ENCODE measurements at places on chromosomes 6 and 20.

DNA sequence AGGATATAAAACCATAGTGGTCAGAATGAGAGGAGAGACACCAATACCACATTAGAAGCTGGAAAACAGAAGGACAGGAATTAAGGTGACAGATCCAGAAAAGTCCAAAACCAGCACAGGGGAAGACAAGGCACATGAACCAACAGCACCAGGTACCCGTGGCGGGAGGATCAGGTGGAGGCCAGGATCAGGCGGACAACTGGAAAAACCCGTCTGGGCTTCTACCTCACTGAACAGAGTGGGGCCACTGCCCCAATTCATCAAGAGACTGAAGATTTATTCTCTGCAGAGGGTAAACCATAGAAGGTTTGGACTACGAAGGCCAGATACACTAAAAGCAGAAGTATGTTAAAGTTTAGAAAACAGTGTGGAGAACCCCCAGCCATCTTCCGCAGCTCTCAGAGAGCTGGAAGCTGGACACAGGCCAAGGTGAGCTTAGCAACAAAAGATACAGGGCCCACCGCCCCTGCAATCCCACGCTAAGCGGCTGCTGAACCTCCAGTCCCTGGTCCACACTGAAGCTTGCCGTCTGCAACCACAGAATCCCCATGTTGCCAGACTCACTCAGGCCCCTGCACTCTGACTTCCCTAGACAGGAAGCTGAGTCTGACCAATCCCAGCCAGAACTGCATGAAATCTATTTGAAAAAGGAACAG lies 29.9 kb downstream of the ABHD12 start:
- DNase-seq = no peak

DNA sequence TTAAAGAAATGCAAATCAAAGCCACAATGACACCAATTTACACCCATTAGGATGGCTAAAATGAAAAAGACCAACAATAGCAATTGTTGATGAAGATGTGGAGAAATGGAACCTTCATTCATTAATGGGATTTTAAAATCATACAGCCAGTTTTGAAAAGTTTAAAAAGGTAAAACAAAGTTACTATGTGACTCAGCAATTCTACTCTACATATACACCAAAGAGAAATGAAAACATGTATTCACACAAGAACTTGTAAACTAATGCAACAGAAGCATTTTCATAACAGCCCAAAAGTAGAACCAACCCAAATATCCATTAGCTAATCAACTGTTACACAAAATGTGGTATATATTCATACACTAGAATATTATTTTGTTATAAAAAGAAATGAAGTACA lies 75.7 kb downstream of the PDSS2 start:
- DNase-seq = no peak

GRCh38 chr20:46523696-46524328 lies 10.5 kb upstream of the ZNF334 start:
- peak; percentile 67 for DNase-seq

- DNase-seq = no peak
Measured at GRCh38 chr6:95318137-95318536, 259.2 kb upstream of the MANEA start.

DNA sequence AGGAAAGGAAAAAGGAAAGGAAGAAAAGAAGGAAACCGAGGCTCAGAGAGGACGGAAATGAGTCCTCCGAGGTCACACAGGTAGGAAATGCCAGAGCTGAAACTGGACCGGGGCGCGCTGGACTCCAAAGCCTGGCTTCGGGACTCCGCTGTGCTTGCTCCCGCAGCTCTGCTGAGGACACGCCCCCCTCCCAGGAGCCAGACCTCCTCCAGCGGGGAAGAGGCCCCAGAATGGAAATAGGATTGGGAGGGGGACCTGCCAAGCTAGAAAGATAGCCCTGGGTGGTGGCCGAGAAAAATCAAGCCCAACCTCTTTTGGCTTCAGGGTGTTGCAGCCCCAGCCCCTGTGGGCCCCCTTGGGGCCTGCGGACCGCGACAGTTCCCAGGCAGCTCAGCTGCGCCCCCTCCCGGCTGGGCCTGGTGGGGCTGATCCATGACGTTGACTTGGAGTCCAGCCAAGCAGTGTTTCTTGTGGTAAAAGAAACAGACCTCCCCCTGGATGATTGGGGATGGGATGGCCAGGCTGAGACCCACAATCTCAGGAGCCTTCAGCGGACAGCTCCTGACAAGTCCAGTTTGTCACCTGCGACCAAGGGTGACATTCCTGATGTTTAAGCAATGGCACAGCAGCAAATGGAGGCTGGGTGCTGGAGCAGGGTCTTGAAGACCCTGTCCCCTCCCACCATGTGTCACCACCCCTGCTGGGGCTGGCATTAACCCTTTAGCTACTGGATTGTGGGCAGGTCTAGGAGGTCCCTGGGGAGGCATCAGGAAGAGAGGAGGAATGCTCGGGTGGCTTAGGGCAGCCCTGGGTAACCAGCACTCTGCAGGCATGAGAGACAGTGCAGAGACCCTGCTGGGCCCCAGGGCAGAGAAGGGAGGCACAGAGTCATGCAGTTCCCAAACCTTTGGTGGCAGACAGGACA lies 55.4 kb downstream of the RIPOR3 start:
- peak; percentile 93 for DNase-seq

GRCh38 chr6:108714101-108714765 lies 134.0 kb upstream of the ARMC2 start:
- DNase-seq = no peak

DNA sequence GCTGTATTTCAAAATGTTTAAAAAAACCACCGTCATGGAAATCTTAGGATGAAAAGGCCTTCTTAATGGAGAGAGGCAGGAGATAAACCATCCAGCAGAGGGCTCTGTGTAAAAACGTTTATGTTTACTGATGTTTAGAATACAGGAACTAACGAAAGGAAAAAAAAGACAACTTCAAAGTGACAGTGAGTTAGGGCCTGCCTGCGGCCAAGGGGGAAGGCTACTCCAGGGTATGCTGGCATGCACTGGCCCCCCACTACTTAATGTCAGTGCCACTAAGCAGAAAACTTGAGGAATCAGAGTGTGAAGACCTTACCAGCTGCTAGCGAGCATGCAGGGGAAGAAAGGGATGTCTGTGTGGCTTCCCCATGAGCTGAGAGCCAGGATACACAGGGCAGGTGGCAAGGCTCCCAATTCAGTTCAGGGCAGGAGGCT lies 47.7 kb downstream of the AKAP7 start:
- DNase-seq = peak; percentile 82

DNA sequence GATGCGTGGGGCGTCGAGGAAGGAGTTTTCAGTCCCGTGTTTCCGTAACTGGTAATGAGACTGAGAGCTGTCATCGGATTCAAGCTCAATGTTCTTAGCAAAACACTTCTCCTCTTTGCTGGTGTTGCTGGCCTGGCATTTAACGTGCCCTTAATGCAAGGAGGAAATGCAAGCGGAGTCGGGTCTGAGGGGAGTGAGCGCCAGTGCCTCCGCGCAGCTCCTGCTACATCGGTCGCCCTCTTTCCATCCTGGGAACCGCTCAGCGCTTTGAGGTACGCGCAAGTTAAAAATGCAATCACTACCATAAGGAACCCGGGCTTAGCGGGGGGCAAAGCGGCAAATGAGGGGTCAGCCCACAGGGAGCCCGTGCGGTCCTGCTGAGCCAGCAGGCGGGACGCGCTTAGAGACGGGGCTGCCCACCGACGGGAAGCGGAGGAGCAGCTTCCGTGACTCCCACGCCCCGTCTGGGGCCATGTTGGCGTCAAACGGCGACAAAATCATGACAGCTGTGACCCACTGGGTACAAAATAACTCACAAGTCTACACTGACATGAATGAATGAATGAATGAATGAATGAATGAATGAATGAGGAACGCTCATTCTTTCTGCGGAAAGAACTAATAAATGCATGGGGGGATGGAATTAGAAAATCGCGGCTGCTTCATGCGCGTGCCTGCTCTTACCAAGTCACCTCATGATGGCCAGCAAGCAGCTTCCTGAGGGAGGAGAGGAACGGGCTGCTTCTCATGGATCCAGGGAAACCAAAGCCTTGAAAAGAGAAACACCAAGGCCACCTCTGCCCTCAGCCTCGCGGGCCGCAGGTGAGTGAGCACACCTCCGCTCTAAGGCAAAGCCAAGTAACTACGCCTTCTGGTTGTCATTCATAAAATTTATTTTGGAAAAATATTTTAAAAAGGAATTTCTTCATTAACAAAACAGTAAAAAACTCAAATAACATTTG lies 9.3 kb downstream of the DLL1 start:
- DNase-seq = no peak

- no peak for DNase-seq
Measured at GRCh38 chr6:34106421-34106820, 39.5 kb downstream of the GRM4 start.

GRCh38 chr6:55652429-55652828 lies 73.4 kb upstream of the HMGCLL1 start:
- DNase-seq = no peak

DNA sequence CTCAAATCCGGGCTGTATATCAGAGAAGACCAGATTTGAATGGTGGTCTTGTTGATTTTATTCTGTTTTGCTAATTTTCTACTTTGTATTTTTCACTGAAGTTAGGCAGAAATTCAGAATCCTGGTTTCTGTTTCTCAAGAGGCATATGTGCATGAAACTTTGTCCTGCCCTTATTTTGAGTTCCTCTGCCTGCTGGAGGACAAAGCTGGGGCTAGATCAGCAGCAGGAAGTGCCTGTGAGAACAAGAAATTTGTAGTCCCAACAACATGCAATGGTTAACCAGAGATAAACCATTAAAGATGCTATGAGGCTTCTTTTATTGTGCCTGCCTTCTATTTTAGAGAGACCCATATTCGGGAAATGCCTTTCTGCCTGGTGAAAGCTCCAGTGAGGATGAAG lies 37.1 kb downstream of the BEND6 start:
- DNase-seq = no peak

DNA sequence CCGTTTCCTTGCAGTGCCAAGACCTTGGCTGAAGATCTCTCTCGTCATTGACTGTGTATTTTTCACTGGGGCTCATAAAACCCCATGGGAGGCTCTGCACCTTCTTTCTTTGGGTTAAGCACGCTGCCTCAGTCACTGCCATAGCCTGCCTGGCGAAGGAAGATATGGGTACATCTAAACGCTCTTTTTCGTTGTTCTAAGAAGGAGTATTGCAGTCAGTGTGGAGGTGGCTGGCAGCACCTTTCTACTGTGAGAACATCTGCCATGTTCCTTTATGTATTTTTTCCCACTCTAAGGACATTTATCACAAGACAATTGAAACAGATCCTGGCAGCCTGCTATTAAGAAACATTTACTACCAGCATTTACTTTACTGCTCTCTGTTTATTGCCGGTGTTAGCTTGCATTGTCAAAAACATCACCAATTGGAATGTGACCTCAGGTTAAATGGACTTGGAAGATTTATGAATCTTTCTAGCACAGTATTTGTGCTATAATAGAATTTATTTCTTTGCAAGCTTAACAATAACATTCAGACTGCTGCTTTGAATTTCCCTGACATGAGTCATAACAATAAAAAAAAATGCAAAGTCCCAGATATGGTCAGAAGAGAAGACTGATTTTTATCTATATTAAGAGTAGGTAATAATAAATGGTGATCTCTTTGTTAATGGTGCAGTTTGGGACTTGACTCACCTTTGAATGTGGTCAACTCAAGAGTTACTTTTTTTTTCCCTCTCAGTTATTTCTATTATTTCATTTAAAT lies 62.2 kb upstream of the CLDN20 start:
- no peak for DNase-seq

GRCh38 chr20:20448881-20449280 lies 81.0 kb downstream of the INSM1 start:
- no peak for DNase-seq

- no peak for DNase-seq
Measured at GRCh38 chr20:3209946-3210317, 634 bp downstream of the ITPA start.

DNA sequence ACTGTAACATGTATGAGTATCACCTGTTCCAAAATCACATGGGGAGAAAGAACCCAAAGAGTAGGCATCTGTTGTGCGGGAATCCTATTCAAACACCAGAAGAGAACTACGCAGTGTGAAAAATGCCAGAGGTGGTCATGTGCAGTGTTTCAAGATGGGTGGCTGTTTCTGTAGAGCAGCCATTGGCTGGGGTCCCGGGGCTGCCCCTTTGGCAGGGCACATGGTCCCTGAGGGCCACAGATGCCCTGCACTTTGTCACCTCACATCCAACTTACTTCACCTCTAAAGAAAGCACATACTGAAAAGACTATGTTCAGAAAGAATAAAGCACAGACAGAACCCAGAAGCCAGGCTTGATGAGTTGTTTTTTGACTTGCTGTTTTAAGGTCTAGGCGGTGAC lies 12.3 kb downstream of the MTCH1 start:
- no peak for DNase-seq

DNA sequence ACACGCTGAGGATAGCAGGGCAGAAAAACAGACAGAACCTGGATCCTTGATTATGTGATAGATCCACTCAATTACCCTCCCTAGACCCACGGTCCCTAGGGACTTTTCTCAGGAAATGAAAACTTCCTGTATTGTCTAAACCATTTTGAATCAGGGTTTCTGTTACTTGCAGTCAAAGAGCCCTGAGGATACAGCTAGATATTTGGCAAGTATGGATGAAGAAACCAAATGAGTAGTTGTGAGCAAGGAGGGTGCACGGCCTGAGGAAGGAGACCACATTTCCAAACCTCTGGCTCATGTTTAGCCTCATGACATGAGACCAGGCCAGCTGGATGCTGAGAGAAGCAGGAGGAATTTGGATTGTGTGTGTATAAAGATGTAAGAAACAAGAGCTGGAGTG lies 91.6 kb downstream of the MRPL14 start:
- DNase-seq = no peak

GRCh38 chr6:105994118-105994590 lies 92.0 kb upstream of the PRDM1 start:
- DNase-seq = peak; percentile 62

DNA sequence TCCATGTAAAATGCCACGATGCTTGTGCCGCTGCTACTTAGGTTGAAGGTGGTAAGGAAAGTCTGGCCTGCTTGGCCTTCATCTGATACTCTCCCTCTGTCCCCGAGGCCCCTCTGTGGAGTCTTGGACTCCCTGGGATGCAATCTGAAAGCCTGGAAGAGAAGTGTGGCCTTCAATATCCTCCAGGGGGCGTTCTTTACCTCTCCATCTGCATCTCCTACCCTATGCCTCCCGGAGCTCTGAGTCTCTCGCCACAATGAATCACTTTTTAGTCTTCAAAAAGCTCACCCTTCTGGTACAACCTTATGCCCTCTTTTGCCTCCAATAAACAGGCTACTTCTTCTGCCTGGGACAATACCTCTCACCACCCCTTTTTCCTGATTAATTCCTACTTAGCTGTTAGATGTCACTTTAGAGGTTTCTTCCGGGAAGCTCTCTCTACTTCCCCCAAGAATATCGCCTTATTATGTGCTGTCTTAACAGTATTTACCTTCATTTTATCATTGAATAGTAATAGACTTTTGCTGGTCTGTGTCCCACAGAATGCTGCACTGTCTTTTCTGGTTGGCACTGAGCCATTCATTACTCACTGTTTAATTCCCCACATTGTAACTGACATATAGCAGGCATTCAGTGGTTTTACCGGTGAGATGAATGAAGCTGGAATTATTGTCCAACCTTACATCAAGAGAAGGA lies 13.9 kb upstream of the ATG5 start:
- DNase-seq = peak; percentile 93

GRCh38 chr6:111592726-111593511 lies 12.8 kb downstream of the TRAF3IP2 start:
- DNase-seq = peak; percentile 52

- no peak for DNase-seq
Measured at GRCh38 chr6:168664956-168665355, 224.0 kb downstream of the SMOC2 start.

- no peak for DNase-seq
Measured at GRCh38 chr6:48067886-48068277, 43.1 kb downstream of the PTCHD4 start.

Data from GM23338 (cell line).